ENCODE measurements at places on chromosomes 1 and 21. TPM values are rescaled to one million over a fixed set of nuclear protein-coding genes. Genes with fewer than 3 reads are reported as not detected.

ADAMTS5 gene
- total RNA-seq: 19.0 TPM

- no peak overlapping the region for H3K4me3 ChIP-seq
- no peaks in the 10 kb centered on the region for H3K27me3 ChIP-seq
- no peaks in the 10 kb centered on the region for H3K36me3 ChIP-seq
- no peaks in the 10 kb centered on the region for H3K4me1 ChIP-seq
- no peak for DNase-seq
Observed at GRCh38 chr1:75922698-75923097, 9.5 kb downstream of the ASB17 start.

- H3K4me1 ChIP-seq: peaks cover 13% of the 10 kb centered on the region
- no peak for DNase-seq
Observed at GRCh38 chr1:156439036-156439776, 61.4 kb downstream of the MEF2D start.

DNA sequence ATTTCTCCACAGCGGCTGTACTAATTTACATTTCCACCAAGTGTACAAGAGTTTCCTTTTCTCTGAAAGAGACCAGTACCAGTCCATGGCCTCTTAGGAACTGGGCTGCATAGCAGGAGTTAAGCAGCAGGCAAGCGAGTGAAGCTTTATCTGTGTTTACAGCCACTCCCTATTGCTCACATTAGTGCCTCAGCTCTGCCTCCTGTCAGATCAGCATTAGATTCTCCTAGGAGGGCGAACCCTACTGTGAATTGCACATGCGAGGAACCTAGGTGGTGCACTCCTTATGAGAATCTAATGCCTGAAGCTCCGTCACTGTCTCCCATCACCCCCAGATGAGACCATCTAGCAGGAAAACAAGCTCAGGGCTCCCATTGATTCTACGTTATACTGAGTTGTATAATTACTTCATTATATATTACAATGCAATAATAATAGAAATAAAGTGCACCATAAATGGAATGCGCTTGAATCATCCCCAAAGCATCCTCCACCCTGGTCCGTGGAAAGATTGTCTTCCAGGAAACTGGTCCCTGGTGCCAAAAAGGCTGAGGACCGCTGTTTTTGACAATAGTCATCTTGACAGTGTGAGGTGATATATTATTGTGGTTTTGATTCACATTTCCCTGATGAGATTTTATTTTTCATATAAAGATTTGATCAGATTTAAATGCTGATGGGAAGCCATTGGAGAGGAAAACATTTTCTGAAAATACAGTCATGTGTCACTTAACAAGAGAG is 45.5 kb upstream of the MRPS6 start:
- DNase-seq: no peak
- no peaks in the 10 kb centered on the region for H3K27me3 ChIP-seq
- H3K36me3 ChIP-seq: no peaks in the 10 kb centered on the region
- H3K27ac ChIP-seq: no peak overlapping the region
- H3K4me3 ChIP-seq: no peak overlapping the region
